ENCODE measurements at places on chromosomes 11 and 22.

GRCh38 chr11:94862926-94863880, 95.0 kb downstream of the AMOTL1 start:
- DNase-seq: no peak

DNA sequence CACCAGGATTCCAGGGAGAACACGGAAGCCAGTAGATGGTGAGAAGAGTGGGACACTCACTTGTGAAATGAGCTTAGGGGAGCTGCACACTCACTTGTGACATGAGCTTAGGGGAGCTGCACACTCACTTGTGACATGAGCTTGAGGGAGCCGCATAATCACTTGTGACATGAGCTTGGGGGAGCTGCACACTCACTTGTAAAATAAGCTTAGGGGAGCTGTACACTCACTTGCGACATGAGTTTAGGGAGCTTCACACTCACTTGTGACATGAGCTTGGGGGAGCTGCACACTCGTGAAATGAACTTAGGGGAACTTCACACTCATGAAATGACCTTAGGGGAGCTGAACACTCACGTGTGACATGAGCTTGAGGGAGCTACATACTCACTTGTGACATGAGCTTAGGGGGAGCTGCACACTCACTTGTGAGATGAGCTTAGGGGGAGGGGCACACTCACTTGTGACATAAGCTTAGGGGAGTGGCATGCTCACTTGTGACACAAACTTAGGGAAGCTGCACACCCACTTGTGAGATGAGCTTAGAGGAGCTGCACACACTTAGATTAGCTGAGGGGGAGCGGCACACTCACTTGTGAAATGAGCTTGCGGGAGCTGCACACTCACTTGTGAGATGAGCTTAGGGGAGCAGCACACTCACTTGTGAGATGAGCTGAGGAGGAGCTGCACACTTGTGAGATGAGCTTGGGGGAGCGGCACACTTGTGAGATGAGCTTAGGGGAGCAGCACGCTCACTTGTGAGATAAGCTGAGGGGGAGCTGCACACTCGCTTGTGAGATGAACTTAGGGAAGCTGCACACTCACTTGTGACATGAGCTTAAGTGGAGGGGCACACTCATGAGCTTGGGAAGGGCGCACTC, 59.0 kb downstream of the NCAPD3 start:
- DNase-seq: no peak

- DNase-seq: no peak
Observed at GRCh38 chr11:14819596-14819995, 72.4 kb downstream of the CYP2R1 start.

GRCh38 chr22:37209140-37209845, 3.0 kb downstream of the SSTR3 start:
- no peak for DNase-seq

GRCh38 chr11:61292356-61292755, 2.8 kb downstream of the VWCE start:
- no peak for DNase-seq
